ENCODE measurements at places on chromosomes 13 and 19. TPM values are rescaled to one million over a fixed set of nuclear protein-coding genes. Genes with fewer than 3 reads are reported as not detected.

- no peaks in the 10 kb centered on the region for H3K27me3 ChIP-seq
- no peak overlapping the region for H3K27ac ChIP-seq
- no peaks in the 10 kb centered on the region for H3K4me1 ChIP-seq
- DNase-seq = no peak
- no peaks in the 10 kb centered on the region for H3K36me3 ChIP-seq
Observed at GRCh38 chr19:51047031-51047335, 12.2 kb upstream of the KLK12 start.

- no peak overlapping the region for H3K4me3 ChIP-seq
- H3K27ac ChIP-seq = no peak overlapping the region
- no peak for DNase-seq
- H3K4me1 ChIP-seq = peaks cover 3% of the 10 kb centered on the region
Observed at GRCh38 chr19:406971-407510, 1.9 kb downstream of the C2CD4C start.

DNA sequence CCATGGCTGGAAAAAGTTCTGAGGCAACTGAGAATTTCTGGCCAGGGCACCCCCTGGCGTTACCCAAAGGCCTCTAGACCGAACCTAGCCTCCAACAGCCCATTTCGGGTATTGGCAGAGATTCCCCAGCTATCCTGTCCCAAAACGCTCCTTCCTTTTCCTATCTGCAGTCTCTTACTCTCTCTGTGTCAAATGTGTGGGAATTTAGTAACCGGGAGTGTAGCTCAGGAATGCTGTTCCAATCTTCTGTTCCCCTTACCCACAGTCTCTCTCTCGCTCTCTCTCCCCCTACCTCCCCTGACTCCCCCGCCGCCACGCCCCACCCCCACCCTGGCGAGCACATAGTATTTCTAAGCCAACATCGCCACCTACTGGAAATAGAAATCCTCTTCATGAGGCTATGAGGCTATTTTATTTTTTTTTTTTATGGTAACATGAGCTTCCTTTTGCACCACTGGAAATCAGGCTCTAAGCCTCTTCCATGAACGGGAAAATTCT is 27.0 kb downstream of the OXGR1 start:
- no peaks in the 10 kb centered on the region for H3K4me1 ChIP-seq
- H3K4me3 ChIP-seq = no peak overlapping the region
- no peak overlapping the region for H3K27ac ChIP-seq
- H3K36me3 ChIP-seq = no peaks in the 10 kb centered on the region
- no peak for DNase-seq

DNA sequence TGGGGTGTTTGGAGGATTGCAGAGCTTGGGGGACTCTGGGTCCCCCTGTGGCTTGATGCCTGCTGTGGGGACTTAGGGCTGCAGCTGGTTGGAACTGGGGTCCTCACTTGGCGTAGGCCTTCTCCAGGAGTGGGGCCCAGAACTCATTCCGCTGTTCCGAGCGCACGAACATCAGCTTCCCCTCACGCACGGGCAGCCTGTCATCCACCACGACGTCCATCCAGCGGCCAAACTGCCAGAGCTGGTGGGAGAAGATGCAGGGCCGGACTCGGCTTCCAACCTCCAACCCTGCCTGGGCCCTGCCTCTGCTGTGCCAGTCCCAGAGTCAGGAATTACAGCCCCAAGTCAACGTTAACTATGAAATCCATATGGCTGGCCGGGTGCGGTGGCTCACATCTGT is 2.6 kb downstream of the CAPN12 start:
- no peaks in the 10 kb centered on the region for H3K36me3 ChIP-seq
- no peak for DNase-seq
- H3K27me3 ChIP-seq = no peaks in the 10 kb centered on the region
- no peak overlapping the region for H3K4me3 ChIP-seq
- H3K4me1 ChIP-seq = no peaks in the 10 kb centered on the region

DNA sequence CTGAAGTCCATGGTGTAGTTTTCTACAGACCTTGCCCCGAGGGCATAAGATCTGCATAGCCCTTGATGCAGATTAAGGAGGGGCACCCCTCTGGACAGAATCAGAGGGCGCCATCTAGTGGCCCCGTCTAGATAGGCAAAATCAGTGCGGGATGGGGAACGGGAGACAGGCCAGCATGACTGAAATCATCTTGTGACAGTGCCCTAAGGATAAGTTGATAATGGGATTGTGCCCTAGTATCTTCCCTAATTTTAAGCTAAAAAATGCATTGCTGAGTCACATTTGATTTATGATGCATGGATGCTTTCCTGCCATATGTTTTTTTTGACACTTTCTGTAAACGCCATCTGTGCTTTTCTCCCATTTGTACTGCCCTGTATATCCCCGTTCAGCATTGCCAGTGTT is 19.0 kb upstream of the GPI start:
- H3K27me3 ChIP-seq = no peaks in the 10 kb centered on the region
- H3K36me3 ChIP-seq = peaks cover 16% of the 10 kb centered on the region
- H3K4me3 ChIP-seq = no peak overlapping the region
- no peaks in the 10 kb centered on the region for H3K4me1 ChIP-seq

GRCh38 chr13:46609726-46610125 is 56.8 kb downstream of the LRCH1 start:
- H3K27me3 ChIP-seq = no peaks in the 10 kb centered on the region
- H3K4me3 ChIP-seq = no peak overlapping the region
- no peak for DNase-seq
- H3K36me3 ChIP-seq = no peaks in the 10 kb centered on the region

The TNFSF9 gene
- 2.4 TPM for total RNA-seq

The CD209 gene
- total RNA-seq = not detected
